ENCODE measurements at places on chromosomes 7 and 10.

DNA sequence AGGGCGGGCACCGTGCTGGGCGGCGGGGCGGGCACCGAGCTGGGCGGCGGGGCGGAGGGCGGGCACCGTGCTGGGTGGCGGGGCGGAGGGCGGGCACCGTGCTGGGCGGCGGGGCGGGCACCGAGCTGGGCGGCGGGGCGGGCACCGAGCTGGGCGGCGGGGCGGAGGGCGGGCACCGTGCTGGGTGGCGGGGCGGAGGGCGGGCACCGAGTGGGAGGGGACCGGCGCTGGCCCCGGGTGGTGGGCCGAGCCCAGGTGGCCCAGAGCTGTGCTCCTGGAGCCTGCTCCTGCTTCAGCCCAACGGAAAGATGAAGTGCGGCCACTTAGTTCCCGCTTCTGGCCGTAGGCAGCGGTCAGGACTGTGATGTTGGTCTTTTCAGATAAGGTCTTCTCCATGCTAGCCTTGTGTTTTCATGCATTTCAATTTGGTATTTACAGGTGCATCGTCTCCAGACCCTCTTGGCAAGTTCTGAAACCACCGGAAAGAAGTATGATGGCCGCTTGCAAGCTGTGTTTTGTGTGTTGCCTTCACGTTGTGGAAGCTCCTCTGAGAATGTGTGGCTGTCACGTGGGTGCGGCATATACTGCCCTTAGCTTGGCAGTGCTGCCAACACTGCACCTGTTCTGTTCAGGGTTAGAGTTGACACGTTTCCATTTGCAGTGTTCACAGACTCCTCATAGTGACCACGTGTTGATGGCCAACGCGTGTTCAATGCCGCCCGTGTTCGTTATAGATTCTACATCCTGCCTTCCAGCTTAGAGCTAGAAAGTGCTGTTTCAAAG lies 25.2 kb downstream of the IQCE start:
- DNase-seq: no peak

DNA sequence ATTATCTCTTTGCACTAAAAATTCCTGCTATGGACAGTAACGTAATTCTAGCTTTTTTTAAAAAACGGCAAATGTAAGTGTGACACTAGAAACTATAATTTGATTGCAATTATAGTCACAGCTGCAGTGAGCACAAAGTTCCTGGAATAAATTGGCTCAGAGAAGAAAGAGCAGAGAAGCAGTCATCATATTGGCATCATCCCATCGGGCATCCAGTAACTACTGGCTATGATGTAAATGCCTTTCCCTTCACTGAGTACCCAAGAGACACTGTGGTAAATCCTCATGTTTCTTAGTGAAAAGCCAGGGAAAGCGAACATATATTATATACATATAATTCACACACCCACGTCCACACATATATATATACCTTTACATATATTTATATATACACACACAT lies 43.6 kb downstream of the PIP4K2A start:
- no peak for DNase-seq

- DNase-seq: no peak
Observed at GRCh38 chr7:17501441-17502212, 203.2 kb downstream of the AHR start.

DNA sequence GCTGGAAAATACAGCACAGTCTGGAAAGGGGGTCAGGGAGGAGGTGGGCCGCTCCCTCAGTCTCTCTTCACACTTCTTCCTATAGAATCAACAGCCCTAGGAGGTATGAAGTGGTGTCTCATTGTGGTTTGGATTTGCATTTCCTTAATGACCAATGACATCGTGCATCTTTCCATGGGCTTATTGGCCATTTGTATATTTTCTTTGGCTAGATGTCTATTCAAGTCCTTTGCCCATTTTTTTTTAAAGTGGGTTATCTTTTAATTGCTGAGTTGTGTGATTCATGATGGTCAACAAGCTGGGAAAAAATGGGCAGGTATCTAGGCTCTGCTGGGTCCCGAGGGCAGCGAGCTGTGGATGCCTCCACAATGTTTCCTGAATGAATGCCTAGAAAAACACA lies 29.1 kb downstream of the TMEM130 start:
- no peak for DNase-seq

DNA sequence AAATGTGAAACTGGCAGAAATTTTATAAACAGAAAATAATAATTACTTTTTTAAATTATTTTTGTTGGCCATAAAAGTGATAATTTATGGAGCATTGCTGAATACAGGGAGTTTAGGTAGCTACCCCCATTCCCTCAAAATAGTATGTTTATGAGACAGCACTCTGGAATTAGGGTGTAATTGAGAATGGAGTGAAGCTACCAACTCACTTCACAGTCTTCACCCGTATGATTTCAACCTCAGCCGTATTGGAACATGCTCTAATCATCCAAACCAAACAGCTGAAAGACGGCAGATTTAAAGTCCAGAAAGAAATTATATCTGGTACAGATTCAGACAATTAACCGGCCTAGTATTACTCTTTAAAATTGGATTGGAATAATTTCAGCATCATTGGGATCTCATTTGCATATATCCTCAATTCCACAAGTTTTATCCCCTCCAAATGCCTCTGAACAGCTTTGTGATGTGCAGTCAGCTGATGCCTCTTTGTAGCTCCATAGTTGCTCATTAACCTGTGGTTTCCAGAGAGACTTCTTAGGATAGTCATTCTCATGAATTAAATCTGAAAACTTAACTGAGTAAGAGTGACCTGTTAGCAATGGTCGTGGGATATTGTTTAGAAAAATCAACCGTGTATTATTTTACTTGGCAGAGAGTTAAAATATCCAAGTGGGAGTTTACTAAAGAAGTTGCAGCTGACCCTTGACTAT lies 59.1 kb upstream of the GJD4 start:
- no peak for DNase-seq

GRCh38 chr7:126541406-126541805 lies 711.3 kb downstream of the GRM8 start:
- DNase-seq: no peak

- peak; percentile 23 for DNase-seq
Observed at GRCh38 chr10:50991456-50992355, 82.6 kb upstream of the PRKG1 start.

- no peak for DNase-seq
Observed at GRCh38 chr10:91415816-91416215, 5.7 kb downstream of the HECTD2 start.

DNA sequence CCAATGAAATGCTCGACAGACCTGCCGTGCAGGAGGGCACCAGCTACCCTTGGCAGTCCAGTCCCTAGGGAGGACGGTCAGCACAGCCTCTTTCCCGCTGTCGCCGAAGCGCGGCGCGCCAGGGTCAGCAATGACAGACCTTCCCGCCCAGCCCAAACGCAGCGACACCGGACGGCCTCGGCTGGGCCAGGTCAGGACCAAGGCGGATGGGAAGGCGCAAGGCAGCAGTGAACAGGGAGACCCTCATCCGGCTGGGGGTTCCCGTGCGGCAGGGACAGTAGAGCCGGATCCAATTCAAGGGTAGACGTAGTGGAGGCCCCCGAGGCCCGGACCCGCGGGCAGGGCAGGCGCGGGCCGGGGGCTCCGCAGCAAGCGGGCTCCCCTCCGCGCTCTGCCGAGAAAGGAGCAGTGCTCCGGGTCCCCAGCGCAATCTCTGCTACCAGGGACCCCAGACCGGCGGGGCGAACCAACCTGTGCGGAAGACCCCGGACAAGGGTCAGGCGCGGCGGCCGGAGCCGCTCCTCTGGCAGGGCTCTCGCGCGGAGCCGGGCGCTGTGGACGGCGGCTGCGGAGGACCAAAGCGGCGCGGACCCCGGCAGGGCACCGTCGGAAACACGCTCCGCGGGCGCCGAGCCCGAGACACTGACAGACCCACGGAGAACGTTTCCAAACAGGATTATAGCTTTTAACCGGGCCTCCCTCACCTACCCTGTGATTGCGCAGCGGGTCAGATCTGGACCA lies at the start of gene SEC31B:
Gene SEC31B (minus strand): TSS at position 551 of the 741 bp plus-strand sequence. CDS start 2,909 bp downstream, outside the sequence.
- peak; percentile 88 for DNase-seq

DNA sequence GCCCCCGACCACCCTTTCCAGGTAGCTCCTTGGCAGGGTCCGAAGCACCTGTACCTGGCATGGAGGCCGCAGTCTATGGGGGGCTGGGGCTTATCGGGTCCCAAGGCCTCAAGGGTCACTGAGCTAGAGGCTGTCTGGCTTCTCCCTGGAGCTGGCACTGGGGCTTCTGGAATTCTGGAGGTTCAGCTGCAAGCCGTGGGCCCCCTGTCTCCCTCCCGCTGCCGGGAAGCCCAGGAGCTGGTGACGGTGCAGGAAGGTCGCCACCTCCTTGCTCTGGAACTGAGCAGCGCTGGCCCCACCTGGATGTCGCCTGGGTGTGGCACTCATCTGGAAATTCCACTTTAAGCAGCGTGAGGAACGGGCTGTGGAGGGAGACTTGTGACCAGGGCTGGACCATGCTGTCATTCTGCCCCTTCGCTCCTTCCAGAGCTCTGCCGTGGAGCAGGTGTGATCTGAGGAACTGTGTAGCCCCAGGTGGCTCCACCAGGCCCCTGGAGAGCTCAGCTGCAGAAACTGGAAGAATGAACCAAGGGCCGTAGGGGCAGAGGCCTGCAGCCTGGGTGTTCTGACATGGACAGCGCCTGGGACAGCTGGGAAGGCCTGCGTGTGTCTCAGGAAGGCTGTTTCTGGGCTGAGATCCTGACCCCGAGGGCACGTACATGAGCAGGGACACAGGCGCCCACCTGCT lies 129.7 kb upstream of the PPP2R2D start:
- DNase-seq: no peak

GRCh38 chr7:620056-620455 lies 100.4 kb upstream of the PDGFA start:
- no peak for DNase-seq

DNA sequence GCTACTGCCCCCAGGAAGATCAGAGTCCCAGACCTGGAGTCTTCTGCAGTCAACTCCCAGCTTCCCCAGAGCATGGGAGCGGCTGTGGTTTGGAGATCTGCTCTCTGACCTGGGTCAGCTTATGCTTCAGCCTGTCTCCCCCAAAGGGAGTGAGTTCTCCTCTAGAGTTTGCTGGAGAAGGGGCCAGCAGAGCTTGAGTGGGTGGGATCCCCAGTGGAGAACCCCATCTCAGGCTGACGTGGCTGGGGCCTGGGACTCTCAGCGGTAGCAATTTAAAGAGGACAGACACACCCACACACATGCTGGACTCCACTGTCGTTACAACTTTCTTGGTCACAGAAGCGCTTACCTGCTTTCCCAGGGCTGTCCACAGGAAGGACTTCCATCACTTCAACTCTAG lies 6.3 kb downstream of the UNC5B start:
- DNase-seq: no peak

Measured in HuH-7 (cell line).